LoVo (cell line): ENCODE measurements at places on chromosomes 7 and 10.

- no peak for DNase-seq
These were observed 6.3 kb upstream of the GSTK1 start for GRCh38 chr7:143256932-143257331.

DNA sequence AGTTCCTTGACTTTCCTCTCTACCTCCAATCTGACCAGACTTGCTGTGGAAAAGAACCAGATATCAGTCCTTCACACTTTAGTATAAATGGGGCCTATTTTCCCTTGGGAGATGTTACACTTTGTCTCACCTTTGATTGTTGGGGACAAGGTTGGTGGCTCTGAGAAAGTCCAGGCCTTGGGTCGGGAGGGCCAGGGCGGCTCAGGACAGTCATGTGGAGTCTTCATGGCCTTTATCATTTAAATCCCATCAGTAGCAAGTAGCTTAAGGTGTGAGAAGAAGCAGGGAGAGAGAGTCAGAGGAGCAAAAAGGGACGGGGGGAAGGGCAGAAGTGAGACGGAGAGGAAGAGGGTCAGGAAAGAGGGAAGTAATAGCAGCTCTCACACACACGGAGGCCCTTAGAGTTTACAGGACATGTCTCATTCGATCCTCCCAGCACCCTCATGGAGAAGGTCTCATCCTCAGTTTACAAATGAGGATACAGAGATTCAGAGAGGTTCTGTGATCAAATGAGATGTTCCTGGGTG is 40.5 kb downstream of the TBATA start:
- DNase-seq: no peak

DNA sequence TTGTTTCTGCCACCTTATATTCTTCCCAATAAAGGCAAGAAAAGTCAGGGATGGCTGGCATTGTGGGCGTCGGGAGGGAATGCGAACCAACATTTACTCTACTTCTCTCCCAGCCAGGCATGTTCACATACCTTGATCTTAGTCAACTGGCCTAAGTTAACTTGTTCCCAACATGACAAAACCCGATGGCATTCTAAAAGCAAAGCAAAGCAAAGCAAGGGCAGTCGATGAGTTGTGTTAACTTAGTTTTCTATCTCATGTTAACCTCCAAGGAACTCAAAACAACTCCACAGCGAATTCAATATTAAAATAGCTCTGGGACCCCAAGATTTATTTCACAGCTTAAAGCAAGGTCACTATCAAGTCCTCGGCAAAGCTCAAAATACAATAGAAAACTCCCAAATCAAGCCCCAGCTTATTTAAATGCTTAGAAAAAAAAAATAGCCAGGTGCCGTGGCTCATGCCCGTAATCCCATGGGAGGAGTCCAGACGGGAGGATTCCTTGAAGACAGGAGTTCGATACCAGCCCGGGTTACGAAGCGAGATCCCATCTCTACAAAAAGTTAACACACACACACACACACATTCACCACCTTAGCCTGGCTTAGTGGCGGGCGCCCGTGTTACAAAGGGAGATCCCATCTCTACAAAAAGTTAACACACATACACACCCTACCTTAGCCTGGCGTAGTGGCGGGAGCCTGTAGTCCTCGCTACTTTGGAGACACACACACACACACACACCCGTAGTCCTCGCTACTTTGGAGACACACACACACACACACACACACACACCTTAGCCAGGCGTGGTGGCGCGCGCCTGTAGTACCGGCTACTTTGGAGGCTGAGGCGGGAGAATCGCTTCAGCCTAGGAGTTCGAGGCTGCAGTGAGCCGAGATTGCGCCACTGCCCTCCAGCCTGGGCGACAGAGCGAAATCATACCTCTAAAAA is 901 bp upstream of the CCNY start:
- no peak for DNase-seq

- DNase-seq: peak; percentile 20
These were observed 70.4 kb downstream of the CUBN start for GRCh38 chr10:17059197-17059688.

DNA sequence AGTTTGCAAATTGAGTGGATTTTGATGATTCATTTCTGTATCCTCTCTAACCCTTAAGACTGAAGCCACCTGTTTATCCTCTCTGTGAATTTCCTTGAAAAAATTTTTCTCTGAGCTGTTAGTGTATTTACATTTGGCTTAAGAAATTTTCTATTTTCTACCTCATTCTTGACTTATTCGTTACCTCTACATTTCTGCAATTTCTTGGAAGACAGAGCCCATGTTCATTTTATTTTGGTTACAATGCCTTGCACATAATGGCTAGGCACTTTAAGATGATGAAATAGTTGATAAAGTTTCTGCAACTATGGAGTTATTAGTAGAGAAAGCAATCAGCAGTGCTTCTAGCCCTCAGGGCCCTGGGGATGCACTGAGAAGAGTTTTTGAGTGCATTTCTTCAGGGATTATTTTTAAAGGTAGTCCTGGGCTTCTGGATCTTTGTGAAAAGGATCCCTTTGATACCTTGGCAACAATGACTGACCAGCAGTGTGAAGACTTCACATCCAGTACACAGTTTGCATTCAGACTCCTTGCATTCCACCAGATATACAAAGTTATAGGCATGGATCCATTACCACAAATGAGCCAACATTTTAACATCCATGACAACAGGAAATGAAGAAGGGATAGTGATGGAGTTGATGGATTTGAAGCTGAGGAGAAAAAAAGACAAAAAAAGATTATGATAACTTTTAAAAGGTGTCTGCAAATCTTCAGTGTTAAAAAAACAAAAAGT is 68.2 kb downstream of the CH25H start:
- no peak for DNase-seq

- DNase-seq: no peak
These were observed 20.0 kb upstream of the SMO start for GRCh38 chr7:129168231-129169021.

GRCh38 chr10:17214971-17215781 is 12.9 kb upstream of the VIM start:
- DNase-seq: no peak

DNA sequence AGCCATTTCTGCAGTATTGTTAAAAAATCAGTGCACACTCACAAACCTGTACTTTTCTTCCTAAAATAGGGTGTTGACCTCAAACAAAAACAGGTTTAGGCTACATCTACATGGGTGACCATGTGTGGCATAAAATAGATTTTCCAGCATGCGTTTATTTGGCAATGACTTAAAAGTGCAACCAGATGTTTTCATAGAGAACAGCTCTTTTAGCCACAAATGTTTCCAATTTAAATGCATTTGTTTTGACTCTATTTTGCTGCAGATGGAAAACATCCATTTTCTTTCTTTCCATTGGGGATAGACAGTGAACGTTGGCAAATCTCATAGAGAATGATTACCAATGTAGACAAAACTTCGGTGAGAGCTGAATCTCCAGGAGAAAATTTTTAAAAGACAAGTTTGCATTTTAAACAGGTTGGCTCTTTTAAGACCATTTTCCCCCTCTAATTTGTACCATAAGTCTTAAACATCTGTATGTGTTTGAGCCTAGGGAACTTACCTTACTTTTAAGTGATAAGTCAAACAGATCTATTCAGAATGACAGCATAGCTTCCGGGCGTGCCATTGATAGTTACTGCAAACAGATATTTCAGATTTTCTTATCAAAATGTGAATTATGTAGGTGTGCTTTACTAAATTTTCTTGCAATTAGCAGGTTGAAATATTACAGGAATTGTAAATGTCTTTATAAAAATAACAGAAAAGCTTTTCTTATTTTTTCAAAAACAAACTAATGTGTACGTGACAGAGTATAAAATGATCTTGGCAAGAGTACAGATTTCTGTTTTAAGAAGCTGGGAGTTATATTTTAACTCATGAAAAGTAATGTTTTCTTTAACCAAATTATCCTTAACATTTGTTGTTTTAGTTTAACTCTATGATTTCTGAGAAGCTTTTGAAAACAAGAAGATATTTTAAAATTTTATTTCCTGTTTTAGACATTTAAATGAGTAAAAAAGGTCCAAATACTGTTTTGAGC is 144.9 kb downstream of the HGF start:
- no peak for DNase-seq

DNA sequence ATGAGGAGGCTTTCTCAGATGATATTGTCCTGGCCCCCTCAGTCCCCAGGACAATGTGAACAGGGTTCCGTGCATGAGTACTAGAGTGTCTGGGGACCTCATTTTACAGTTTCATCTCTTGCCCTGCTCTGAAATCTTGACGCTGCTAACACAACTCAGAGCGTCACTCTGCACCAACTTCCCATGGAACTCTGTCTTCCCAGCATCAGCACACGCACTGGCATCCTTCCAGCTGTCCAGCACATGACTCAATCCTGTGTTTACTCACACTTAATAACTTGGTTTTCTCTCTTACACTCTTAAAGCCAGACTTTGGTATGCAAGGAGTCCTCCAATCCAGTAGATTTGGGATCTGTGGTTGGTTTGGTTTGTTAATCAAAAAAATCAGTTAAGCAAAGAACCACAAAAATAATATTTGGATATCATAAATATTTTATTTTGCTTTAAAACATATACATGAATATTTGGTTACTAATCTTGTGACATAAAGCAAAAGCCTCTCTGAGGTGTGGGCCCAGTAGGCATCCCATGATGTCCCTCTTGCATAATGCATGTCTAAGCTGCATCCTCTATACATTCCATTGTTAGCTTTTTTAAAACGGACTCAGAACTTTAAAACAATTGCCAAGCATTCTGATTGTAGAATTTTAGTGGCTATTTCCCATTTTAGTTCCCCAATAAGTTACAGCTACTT is 131.0 kb downstream of the CXCL12 start:
- peak; percentile 33 for DNase-seq

DNA sequence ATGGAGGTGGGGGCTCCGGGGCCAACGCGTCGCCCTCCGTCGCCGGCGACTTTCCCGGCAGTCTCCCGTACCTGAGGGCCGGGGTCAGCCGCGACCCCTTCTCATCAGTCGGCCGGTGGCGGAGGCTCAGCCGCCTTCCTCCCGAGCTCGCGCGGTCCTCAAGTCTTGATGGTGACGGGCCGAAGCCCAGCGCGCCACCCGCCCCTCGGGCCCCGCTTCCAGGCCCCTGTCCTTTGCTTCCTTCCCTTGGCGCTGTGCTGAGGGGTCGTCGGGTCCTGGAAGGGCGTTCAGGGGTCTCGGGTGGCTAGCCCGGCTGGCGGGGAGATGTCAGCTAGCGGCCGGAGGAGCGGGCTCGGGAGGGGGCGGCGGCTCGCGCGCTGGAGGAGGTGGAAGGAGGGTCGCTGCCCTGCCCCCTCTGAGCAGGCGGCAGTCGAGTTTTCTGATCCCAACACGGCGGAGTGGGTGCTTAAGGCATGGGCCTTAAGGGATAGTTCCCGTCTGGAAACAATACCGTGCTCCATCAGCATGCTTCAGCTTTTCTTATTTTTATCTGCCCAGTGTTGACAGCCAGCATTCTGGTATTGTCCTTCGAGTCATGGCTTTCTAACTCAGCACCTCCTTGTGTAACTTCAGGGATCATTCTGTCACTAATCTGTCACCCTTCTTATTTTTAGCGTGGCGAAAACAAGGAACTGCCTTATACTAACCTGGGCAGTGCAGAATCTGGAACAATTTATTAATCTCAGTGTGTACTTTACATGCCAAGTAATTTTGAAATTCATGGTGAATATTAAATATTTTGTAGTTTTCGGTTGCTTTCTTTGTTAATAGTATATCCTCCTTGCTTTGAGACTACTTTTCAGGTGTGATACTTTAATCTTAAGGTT is 748 bp downstream of the PHTF2 start:
- DNase-seq: peak; percentile 50

DNA sequence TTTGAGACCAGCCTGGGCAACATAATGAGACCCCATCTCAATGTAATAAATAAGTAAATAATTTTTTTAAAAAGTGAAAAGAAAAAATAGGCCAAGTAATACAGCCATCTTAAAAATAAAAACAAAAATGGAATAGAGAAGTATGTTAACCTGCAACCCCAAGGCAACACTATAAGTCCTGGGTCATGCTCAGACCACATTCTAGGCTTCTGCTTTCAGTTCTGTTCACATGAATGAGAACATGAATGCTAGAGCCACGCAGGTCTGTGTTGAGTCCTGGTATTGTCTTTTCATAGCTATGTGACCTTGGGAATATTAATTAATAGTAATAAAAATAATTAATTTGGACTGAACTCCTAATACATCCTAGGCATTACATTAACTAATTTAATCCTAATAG is 284.0 kb downstream of the AUTS2 start:
- DNase-seq: no peak

- DNase-seq: no peak
These were observed 94.0 kb upstream of the CDCA7L start for GRCh38 chr7:22039670-22040069.

DNA sequence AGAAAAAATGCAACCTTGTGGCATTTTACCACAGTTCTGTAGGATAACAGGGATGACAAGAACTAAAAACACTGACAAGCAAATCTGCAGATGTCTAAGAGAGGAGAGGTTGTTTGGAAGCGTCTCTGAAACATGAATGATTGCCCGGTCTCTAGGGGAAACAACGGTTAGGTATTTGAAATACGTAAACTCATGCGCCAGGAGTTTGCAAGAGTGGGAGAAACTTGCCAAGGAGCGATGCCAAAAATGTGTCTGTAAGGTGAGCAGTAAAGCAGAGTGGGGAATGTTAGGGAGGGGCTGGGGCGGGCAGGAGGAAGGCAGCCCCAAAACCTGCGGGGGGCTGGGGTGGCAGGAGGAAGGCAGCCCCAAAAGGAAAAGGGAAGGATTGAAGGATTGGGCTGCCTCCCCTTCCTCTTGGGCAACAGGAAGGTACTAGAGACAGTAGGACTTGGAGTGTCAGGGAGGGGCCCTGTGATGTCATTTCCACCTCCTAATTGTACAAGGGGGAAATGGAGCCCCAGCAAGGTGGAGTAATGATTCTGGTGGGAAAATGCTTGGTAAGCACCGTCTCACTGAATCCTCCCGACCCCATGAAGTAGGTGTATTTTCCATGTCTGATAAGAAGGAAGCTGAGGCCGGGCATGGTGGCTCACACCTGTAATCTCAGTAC is 33.2 kb upstream of the PLEKHA1 start:
- DNase-seq: no peak

DNA sequence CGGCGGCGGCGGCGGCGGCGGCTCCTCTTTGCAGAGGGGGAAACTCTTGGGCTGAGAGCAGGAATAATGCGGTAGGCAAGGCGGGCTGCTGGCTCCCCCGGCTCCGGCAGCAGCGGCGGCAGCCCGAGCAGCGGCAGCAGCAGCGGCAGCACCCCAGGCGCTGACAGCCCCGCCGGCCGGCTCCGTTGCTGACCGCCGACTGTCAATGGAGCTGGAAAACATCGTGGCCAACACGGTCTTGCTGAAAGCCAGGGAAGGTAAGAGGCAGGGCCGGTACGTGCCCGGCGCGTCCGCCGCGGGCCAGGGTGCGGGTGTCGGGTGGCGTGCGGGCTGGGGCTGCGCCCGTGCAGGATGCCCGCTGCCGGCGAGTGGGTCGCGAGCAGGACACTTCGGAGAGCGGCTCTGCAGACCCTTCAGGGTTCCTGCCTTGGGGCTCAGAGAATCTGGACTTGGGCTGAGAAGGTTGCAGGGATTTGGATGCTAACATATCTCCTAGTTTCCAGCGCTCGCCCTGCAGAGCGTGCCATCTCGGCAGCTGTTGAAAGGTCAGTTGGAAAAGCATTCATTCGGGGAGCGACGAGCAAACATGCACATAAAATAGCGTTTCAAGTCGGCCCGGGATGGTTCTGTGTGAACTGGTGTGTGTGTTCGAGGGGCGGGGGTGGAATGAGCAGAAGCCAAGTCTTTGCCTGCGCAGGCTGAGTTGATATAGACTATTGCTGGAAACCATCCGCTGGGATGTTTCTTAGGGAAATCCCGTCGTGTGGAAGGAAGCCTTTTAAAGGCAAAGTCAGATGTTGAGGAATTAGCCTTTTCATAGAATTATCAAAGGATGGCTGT is 562 bp downstream of the GRK5 start:
- no peak for DNase-seq
